ENCODE measurements at places on chromosomes 7 and 10. TPM values are rescaled to one million over a fixed set of nuclear protein-coding genes. Genes with fewer than 3 reads are reported as not detected.

GRCh38 chr10:93261961-93262610, 188.4 kb downstream of the CYP26A1 start:
- no peak for DNase-seq

- no peak for DNase-seq
Observed at GRCh38 chr7:27923642-27923980, 183.6 kb downstream of the TAX1BP1 start.

DNA sequence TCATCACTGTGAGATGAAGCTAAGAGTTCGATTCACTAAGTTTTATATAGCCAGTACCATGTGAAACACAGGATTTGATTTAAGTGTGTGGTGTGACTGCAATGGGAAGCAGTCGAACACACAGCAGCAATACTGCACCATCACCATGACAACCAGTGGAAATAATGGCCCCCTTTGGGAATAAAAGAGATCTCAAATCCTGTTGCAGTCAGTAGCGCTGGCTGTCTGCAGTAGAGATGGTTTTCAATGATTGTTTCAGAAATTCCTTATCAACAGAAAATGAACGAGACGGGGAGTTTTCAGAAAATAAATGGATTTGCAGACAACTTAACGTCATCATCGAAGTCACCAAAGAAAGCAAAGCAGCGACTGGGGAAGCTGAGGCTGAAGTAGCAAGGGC, 91.0 kb downstream of the PTPRE start:
- DNase-seq: no peak

DNA sequence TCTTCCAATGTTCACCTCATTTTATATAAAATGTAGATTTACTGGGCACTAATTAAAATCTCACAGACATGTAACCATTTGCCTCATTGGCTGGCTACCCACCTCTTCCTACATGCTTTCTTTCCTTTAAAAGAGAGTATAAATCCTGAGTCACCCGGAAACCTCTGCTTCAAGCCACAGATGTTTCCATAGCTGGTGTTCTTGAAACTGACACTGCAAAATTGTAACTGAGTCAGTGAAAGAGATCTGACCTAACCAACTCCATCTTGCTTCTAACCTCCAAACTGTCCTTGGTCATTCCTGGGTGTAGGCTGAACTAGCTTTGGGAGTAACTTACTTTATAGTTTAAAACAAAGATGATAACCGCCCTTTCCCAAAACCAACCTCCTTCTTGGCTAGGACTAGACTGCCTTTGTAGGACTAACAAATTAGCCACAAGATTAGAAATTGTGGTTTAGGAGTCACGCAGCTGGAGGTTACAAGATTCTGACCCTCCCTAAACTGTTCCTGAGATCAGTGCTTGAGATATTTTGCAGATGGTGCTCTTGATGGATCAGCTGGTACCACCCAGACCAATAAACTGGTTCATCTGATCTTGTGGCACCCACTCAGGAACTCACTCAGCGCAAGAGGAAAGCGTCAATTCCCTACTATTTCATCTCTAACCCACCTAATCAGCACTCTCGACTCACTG, 33.5 kb downstream of the SVOPL start:
- DNase-seq: no peak

- DNase-seq: no peak
Observed at GRCh38 chr7:108114117-108114841, 15.9 kb downstream of the LAMB4 start.

HMX3 gene
- not detected for total RNA-seq

NKX1-2 gene
- total RNA-seq: 0.05 TPM

ARHGEF35 gene
- 1.3 TPM for total RNA-seq

Data from thymus (tissue), 14 donors.